T-cell (primary cell): ENCODE measurements at places on chromosomes 1 and 21.
A peak's percentile ranks its signal among the peaks of the same experiment; 100 is the strongest.

DNA sequence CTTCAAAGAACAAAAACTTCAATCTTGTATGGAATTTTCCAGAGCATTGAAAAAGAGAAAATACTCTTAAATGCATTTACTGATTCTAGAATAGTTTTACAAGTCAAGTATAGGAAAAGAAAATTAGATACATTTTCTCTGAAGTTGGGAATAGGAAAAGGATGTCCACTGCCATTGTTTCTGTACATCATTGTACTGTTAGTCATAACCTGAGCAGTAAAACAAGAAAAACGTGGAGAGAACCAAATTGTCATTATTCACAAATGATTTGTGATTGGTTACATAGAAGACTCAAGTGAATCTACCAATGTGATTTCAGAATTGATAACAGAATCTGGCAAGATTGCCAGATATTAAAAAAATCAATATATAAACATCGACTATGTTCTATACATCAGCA is 27.4 kb downstream of the PRKACB start:
- DNase-seq, result no peak

- no peak for DNase-seq
Measured at GRCh38 chr21:41901782-41902181, 22.6 kb upstream of the PRDM15 start.

DNA sequence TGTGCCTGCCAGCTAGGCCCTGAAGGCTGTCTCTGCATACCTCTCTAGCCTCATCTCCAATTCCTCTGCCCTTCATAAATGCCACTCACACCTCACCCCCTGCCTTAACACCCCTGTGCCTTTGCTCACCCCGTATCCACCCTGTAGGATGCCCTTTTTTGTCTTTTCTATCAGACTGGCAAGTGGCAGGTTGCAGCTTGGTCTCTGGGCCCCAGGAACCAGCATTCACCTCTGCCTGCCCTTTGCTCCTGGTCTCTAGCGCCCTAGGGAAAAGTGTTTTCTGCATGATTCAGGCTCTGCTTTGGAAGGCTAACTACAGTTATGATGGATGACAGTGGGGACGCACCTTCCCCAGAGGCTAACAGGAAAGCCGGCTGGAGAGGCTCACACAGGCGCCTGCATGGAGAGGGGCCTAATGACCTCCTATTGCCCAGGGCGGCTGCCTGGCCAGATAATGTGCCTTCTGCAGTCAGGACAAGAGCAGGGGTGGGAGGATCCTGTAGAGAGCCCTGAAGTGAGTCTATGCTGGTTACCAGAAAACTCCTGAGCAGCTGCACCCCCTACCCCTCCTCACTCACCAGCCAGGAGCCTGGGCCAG is 11.2 kb downstream of the KANK4 start:
- no peak for DNase-seq

GRCh38 chr1:118136187-118136941 is 48.7 kb downstream of the SPAG17 start:
- no peak for DNase-seq

DNA sequence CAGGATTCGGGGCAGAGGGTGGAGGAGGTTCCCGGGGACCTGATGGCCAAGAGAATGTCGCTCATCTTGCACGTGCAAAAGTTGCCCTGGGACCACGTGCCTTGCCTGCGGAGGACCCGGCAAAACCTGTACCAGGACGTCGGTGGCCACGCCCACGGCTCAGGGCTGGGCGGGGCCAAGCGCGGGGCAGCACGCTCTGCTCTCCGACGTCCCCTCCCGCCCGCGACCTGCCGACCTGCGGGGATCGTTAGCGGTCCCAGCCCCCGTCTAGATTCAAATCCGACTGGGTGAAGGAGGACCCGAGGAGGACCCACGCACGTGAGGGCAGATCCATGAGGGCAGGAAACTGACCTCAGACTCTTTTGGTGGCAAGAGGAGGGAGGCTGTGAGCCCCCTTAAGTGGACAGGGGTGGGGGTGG is at the start of gene C1orf167:
Gene C1orf167, plus strand, starts transcription at position 206 of the 419 bp plus-strand sequence. CDS start 2,208 bp downstream, outside the sequence.
- DNase-seq, result no peak

GRCh38 chr1:25758466-25759070 is 41.4 kb upstream of the SELENON start:
- no peak for DNase-seq

GRCh38 chr1:239587066-239587465 is 200.7 kb downstream of the CHRM3 start:
- DNase-seq, result peak; percentile 22

DNA sequence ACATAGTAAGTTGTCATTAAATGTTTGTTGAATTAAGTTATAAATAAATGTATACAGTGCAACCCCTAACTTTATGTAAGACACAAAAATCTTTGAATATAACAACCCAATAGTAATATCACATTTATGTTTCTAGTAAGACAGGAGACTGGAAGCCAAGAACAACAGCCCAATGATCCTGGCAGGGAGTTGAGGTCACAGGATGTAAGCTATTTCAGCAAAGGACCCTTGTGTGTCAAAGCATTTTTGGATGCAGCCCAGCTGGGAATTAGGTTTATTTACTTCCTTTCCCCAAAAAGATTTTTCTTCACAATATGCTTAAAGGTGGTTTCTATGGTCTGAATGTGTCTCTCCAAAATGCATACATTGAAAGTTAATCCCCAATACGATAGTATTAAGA is 34.0 kb upstream of the ABCA4 start:
- DNase-seq, result no peak

DNA sequence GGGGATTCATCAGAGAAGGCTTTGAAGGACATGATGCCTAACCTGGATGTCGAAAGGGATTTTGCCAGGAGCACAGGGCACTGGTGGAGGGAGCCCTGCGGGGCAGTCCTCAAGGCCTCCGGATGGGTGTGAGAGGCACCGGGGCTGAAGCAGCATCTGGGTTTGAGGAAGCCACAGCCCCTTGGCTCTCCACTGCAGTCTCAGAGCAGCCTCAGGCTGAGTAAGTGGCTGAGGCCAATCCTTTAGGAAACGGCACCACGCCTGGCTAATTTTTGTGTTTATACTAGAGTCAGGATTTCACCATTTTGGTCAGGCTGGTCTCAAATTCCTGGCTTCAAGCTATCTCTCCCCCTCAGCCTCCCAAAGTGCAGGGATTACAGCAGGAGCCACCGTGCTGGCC is 12.0 kb downstream of the ERVH48-1 start:
- no peak for DNase-seq

GRCh38 chr1:96968541-96968940 is 247.0 kb downstream of the PTBP2 start:
- DNase-seq, result no peak

- no peak for DNase-seq
Measured at GRCh38 chr1:8536515-8536914, 218.6 kb downstream of the SLC45A1 start.

DNA sequence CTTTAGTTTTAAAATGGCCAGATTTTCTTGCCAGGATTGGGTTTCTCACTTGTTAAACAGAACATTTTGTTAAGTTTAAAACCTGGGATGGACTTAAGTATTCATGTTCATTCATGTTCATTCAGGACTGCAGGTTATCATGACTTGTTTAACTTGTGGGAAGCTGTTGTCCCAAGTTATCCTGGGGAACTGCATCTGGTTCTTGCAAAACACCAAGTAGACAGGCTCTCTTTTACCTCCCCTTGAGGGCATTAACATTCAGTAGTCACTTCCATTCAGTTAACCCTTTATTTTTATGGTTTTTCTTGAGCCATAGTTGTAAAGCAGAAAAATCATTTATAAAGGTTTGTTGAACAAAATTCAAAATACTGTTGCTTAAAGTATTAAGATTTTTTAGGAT is 8.1 kb downstream of the SOD1 start:
- no peak for DNase-seq

DNA sequence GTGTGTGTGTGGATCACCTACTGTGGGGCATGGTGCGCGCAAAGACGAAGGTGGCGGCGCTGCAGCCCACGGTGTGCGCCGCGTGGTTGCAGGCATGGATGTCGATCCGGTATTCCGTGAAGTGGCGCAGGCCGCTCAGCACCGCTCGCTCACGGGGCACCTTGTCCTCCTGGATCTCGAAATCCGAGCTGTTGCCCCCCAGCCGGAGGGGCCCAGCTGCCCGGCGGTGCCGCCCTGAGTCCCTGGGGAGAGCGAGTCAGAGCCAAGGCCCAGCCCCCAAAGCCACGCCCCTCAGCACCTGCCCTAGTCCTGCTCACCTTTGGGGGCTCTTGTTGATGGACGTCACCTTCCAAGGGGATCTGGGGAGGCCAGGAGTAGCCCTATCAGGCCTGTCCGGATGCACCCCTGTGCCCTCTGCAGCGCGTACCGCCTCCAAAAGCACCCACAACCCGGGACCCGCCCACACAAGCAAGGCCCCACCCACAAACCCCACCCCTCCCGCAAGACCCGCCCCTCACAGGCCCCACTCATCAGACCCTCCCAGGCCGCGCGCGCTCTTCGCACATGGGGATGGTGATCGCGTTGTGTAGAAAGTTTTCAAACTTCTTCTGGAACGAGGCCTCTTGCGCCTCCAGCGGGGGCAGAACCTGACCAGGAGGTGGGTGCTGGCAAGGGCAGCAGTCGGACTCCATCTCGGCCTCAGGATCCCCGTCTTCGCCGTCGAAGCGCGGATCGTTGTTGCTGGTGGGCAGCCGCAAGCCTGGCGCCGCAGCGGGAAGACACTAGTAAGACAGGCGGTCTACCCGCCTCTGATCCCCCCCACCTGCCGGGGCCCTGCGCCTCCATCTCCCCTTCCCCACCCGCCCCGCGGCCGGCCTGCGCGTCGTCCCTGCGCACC is 13.6 kb downstream of the INSRR start:
- DNase-seq, result no peak

GRCh38 chr1:164780863-164781262 is 221.9 kb downstream of the PBX1 start:
- DNase-seq, result no peak

DNA sequence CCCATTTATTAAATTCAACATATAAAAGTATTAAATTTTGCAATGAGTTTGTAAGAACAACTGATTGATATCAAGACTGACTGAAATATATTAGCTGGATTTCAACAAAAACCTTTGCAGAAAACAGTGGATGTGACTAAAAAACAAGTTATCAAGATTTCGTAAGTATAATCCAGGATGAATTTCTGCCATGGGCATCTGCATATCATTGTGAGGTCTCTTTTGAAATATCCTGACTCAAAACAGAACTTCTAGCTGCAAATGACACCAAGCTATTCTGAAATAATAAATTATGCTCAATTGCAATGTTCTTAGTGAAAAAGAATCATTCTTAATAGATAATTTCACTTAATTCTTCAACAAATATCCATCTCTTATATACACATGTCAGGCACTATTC is 52.6 kb downstream of the CD34 start:
- DNase-seq, result no peak

- DNase-seq, result no peak
Measured at GRCh38 chr1:211601982-211602670, 23.2 kb upstream of the SLC30A1 start.

DNA sequence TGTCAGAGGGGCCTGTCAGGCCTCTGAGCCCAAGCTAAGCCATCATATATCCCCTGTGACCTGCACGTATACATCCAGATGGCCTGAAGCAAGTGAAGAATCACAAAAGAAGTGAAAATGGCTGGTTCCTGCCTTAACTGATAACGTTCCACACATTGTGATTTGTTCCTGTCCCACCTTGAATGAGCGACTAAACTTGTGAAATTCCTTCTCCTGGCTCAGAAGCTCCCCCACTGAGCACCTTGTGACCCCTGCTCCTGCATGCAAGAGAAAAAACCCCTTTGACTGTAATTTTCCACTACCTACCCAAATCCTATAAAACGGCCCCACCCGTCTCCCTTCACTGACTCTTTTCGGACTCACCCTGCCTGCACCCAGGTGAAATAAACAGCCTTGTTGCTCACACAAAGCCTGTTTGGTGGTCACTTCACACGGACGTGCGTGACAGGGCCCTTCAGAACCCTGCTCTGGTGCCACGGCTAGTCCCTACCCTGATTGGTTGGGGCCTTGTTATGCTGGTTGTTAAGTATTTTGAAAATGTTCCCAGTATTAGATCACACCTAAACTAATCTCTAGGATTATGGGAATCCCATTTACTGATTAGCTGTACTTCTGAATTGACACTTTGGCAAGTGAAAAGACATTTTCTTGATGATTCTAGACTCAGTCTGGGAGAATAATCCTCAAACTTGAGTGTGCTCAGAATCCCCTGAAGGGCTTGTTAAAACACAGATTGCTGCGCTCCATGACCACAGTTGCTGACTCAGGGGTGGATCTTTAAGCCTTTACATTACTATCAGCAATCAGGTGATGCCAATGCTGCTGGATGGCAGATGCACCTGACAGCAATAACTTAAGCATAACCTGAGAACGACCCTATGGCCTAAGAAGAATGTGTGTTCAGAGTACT is 28.8 kb upstream of the SPATA6 start:
- DNase-seq, result no peak

DNA sequence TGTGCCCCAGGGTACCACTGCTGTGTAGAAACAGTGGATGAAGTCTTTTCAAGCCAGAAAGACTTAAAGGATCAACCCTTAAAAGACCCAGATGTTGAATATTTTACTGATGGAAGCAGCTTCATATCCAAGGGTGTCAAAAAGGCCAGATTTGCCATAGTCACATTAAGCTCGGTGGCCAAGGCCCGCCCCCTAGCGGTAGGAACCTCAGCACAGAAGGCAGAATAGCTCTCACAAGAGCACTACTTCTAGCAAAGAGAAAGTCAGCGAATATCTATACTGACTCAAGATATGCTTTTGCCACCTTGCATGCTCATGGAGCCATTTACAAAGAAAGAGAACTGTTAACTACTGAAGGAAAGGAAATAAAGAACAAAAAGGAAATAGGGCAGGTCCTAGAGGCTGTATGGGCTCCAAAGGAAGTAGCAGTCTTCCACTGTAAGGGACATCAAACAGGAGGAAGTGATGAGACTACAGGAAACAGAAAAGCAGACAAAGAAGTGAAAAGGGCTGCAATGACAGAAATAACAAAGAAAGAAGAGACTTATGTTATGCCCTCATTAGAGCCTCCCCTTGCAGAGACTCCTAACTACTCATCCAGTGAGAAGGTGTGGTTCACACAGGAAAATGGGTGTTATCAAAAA is 90.5 kb downstream of the LIPI start:
- no peak for DNase-seq

GRCh38 chr1:60978421-60979357 is 103.7 kb upstream of the NFIA start:
- DNase-seq, result peak; percentile 4

DNA sequence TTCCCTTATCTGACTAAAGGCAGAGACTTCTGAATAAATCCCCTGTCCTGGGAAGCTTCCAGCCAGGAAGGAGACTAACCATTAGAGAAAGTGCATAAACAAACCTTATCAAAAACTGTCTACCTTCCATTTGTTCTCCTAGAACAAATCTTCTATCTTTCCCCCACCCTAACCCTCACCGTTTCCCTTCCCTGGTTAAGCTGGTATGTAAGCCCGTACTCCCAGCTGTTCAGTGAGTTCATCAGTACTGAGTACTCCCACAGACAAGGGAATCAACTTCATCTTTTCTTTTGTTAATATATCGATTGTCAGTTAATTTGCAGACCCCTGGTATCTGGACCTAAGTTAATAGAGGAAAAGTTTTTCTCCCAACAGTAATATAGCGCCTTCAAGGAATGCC is 20.1 kb upstream of the COG2 start:
- DNase-seq, result no peak

- peak; percentile 46 for DNase-seq
Measured at GRCh38 chr1:225454733-225455132, 26.9 kb upstream of the LBR start.

GRCh38 chr1:42008264-42008663 is 89.5 kb upstream of the HIVEP3 start:
- DNase-seq, result no peak

- DNase-seq, result no peak
Measured at GRCh38 chr1:82614090-82614489, 813.4 kb downstream of the ADGRL2 start.

- no peak for DNase-seq
Measured at GRCh38 chr1:36835696-36836095, 198.6 kb downstream of the GRIK3 start.

- no peak for DNase-seq
Measured at GRCh38 chr1:246280551-246280950, 226.5 kb downstream of the SMYD3 start.
